Peyer's patch (tissue), 4 donors: ENCODE measurements at places on chromosomes 5 and 9. TPM values are rescaled to one million over a fixed set of nuclear protein-coding genes. Genes with fewer than 3 reads are reported as not detected.

GRCh38 chr9:38662763-38663593 lies 42.6 kb upstream of the ANKRD18A start:
- no peaks in the 10 kb centered on the region for H3K4me1 ChIP-seq
- no peak overlapping the region for H3K4me3 ChIP-seq
- H3K36me3 ChIP-seq, result no peaks in the 10 kb centered on the region
- DNase-seq, result no peak
- no peak overlapping the region for H3K27ac ChIP-seq
- no peaks in the 10 kb centered on the region for H3K27me3 ChIP-seq

DNA sequence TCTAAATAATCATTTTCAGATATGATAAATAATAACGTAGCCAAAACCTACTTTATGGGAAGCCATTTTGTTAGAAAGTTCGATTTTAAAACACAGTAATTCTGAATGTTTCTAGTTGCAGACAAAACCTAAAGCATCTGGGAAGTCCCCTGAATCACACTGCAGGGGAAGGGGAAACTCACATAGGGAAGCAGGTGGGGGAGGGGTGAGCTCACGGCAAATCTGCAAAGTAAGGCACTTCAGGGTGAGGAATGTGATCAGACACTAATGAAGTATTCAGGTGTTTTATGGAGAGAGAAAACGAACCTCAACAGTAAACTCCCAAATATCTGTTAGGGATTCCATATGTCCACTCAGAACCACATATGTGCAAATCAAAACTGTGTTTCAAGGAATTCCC lies 70.7 kb downstream of the EPB41L4A start:
- no peaks in the 10 kb centered on the region for H3K4me1 ChIP-seq
- no peaks in the 10 kb centered on the region for H3K27me3 ChIP-seq
- no peak for DNase-seq

Gene LCN15
- 1.5 TPM for total RNA-seq

Gene SETX
- total RNA-seq, result 49.7 TPM
